ENCODE measurements at places on chromosomes 1 and 21.

GRCh38 chr1:54375712-54376429 lies 30.3 kb downstream of the SSBP3 start:
- no peak for DNase-seq

GRCh38 chr1:44681905-44682882 lies 7.7 kb downstream of the ARMH1 start:
- no peak for DNase-seq

- no peak for DNase-seq
Observed at GRCh38 chr1:75732703-75733102, 8.2 kb downstream of the ACADM start.

- DNase-seq, result no peak
Observed at GRCh38 chr1:100795646-100795985, 76.1 kb downstream of the VCAM1 start.

GRCh38 chr1:174726167-174726879 lies 273.4 kb upstream of the CACYBP start:
- DNase-seq, result no peak

DNA sequence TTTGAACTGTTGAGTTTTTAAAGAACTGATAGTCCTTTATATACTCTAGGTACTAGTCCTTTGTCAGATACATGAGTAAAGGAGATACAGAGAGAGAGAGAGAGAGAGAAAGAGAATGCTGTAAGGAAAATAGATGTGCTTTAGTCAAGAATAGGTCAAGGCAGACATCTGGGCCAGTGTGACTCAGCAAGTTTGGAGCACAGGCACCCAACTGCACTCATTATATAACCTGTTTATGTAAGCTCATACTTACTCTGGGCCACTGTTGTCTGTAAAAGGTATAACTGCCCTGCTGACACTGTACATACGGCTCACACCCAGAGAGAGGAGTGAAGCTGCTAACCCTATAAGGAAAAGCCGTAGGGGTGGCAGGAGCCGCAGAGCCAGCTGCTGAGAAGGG lies 32.2 kb upstream of the AKT3 start:
- DNase-seq, result no peak

- no peak for DNase-seq
Observed at GRCh38 chr1:10965546-10966226, 46.8 kb upstream of the TARDBP start.

DNA sequence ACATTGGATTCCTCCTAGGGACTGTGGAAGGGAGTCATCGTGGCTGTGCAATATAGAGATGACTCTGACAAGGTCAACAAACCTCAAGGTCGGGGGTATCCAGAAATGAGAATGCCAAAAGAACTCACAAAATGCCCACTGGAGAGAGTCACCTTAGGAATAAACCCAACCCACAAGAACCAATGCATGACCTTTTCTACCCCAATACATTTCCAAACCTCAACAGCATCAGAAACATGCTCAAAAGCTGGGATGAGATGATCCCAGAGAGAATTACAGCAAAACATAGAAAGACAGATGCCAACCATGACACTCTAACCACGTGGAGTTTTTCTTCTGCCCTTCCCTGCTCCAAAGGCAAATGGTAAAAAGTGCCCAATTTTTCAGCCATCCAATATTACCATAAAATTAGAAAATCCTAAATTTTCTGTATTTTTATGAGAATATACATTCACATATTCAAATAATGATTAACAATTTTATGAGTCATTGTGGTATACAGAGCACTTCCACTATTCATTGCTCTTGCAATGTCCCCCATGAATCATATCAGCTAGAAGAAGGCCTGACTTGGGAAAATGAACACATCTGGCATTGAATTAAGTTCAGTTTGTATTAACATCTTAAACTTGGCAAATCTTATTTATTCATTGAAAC lies 88.2 kb upstream of the PALMD start:
- DNase-seq, result no peak

DNA sequence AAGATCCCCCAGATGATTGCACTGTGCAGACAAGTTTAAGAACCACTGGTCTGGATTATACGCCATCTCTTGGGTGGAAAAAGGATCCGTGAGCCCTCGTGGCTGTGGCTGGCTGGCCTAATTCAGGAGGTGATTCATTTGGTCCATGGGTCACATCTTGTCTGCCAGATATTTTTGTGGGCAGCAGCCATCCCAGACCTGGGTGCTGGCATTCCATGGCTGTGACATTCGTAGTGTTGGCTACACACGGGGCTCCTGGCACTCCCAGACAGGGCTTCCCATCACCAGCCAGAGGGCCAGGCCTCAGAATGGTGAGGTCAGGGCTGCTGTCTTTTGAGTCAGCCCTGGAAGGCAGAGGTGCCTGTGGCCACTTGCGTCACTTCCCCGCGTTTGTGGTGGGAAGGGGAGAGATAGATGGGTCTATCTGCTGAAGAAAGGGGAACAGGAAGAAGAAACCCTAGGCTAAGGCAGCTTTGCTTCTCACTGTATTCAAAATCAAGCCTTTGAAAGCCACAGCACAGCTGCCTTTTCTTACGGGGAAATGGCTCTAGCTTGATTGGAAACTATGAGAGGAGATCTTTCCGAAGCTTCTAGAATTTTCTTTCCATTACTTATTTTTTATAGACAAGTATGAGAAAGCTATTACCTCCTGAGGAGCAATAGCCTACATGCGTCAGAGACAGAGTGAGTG lies 32.4 kb downstream of the EIF2D start:
- DNase-seq, result no peak

DNA sequence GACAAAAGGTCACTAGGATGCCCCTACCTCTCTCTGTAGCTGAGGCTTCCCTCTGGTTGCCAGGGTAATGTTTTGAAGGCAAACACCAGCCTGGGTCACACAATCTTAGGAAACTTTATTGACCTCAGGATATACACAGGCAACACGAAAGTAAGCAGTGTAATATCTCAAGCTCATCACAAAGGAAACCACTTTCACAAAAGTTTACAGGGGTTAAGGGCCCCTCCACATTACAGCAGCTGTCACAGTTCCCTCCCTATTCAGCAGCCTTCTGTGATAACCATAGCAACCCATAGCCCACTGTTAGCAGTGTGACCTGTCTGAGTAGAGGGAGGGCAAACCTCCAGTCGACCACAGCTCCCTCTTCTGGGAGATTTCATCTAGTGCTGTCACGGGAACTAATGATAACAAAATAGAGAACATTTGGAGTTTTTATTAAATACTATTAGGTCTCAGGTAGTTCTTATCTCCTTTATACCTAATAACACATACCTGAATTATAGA lies 149.8 kb downstream of the PTPRC start:
- peak; percentile 12 for DNase-seq

DNA sequence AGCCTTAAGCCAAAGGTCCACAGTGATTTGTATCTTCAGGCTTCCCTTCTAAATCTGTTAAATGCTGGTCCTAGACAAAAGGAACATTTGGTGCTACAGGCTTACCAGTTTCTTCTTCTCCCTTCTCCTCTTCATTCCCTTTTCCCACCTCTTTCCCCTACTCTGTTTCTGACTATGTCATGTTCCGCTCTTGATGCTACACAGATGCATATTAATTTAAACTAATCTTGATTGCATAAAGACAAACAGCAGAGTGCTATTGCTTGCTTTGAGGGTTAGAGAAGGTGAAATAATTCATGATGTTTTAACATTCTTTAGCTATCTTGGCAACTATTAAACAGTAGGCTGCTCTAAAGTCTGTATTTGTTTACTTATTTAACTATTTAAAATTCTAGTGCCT lies 34.3 kb upstream of the COL24A1 start:
- DNase-seq, result no peak

Data from right kidney (tissue), 9 donors.